Dermis blood vessel endothelial cell (primary cell): ENCODE measurements at places on chromosomes 7 and 10. TPM values are rescaled to one million over a fixed set of nuclear protein-coding genes. Genes with fewer than 3 reads are reported as not detected.
A peak's percentile ranks its signal among the peaks of the same experiment; 100 is the strongest.

AHR gene
- 142 and 189 TPM in 2 replicates for total RNA-seq

TES gene
- 106 and 116 TPM in 2 replicates for total RNA-seq

ERVW-1 gene
- not detected in 2 replicates for total RNA-seq

LOXL4 gene
- total RNA-seq = 0.68 and 0.88 TPM in 2 replicates

DNA sequence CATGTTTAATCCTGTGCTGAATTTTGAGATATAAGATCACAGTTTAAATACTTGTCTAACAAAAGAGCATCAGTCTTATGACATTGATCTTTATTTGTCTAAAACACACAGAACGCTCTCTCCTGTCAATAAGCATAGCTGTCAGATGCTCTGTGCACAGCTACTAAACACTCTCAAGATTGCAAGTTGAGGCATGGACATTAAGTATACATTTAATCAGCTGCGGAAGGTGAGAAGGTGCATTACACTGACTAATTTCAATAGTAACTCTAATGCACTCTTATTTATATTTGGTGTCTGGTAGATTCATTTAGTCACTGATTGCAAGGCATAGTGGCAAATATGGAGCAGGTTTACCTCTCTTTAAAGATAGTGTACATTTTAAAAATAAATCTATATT is 580.3 kb upstream of the NRP1 start:
- no peak for DNase-seq

DNA sequence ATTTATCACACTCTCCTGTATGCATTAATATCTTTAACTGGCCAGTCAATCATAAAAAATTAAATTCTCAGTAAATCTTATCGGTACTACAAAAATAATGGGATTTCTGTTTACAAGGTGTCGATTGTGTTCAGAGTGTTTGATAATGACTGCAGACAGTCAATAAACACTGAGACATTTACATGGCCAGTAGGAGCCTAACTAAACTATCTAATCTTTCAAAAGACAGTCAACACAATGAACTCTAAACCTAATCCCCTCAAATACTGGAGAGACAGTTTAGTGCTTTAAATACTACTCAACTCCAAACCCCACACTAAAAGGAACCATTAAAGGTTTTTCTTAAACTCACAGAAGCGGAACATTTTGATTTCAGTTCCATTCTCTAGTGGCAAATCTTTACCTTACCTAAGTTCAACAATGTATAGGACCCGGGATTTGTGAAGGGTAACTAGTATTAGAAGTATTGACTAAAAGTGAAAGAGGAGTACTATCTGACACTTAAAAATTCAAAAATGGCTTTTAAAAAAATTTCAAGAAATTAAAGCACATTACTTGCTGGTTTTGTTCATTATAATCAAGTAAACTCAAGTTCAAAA is 37.3 kb upstream of the EXOC6 start:
- no peak for DNase-seq

GRCh38 chr7:6708304-6708703 is 1.6 kb upstream of the ZNF12 start:
- DNase-seq = no peak

DNA sequence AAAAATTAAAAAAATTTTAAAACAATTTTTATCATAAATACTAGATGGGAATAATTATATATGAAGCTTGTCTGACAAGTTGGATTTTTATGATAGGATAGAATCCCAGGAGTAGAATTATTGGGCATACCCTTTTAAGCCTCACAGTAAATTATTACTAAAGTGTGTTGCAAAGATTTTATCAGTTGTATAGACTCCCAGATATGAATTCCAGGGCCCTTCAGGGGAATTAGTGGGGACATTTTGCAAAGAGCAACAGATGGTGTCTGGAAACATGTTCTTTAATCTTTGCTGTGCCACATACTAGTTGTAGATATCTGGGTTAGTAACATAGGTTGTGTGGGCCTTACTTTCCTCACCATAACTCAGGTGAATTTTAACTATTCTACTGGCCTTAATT is 28.7 kb downstream of the ZEB1 start:
- no peak for DNase-seq

DNA sequence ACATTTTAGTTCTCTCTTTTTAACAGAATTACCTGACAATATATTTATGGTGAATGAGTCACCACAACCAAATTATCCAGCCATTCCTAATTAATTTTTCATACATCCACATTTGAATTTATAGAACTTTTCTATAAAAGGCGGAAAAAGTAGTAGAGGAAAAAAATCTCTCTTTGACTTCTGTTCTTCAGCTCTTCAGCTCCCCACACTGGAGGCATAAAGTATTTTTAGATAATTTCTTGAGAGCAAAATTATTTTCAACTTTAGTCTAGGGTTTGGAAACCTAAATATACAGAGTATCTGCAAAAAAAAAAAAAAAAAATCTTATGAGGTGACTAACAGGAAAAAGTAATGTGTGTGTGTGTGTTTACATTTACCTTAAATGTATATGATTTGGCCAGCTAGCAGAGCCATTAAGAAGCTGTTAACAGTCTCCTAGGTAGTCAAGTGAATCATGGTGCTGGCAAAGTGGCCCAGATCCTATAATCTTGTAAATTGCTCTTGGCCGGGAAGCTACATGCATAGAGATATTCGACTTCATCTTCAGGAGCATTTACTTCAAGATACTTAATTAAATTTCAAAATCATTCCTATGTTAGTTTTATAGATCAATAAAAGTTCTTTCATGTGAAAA is 383.1 kb upstream of the STEAP1 start:
- no peak for DNase-seq

DNA sequence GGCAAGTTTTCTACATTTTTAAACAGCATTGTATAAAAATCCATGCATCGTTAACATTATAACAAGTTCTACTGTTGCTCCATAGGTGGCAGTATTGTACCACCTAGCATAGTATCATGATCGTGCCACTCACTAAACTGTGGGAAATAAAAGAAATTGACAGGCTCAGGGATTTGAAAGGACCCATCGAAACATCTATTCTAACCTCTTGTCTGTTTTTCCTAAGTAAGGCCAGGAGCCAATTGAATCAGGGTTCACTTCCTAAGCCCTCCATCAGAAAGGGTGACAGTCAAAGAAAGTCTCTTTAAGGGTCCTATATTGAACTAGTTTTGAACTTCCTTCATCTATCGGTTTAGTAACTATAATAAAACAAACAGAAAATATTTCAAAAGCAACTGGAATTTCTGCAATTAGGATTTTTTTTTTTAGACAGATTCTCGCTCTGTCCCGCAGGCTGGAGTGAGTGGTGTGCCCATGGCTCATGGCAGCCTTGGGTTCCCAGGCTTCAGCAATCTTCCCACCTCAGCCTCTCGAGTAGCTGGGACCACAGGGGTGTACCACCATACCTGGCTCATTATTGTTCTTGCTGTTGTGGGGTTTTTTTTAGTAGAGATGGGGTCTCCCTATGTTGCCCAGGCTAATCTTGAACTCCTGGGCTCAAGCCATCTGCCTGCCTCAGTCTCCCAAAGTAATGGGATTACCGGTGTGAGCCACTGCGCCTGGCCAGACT is 9.4 kb downstream of the HACD1 start:
- DNase-seq = peak; percentile 80

GRCh38 chr10:44478876-44479705 is 94.2 kb upstream of the CXCL12 start:
- no peak for DNase-seq

GRCh38 chr7:27112955-27113949 is 10.8 kb upstream of the HOXA2 start:
- DNase-seq = peak; percentile 94

- no peak for DNase-seq
These were observed 269.9 kb upstream of the MKLN1 start for GRCh38 chr7:131057794-131058070.

DNA sequence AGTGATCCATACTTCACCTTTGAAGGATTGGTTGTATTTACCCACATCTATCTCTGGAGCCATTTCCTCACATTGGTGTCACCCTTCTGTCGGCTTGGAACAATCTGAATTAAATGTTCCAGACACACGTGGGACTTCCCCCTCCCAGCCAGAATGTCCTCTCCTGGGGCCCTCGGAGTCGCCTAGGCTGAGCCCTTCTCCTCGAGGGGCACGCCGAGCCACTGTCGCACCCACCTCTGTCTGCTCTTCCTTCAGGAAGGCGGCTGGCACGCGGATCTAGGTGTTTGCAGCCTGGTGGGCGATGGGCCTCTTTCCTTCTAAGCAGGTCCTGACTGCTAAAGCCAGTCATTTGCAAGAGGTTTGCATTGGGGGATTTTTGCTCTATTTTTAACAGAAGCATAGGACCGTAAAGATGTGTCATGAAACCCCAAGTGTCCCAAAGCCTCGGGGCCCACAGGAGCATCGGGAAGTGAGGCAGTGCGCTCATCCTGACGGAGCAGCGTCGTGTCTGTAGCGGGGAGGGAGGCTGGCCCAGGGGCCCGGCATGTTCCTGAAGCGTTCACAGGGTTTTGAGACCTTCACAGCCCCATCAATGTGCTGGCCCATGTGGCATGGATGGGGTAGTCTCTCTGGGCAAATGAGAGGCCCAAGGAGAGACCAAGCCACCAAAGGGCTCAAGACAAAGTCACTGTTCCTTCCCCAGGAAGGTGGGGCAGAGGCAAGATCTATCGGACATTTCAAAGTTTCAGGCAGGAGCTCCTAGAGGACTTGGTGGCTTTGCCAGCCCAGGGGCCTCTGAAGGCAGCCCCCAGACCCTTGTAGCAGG is 86.7 kb downstream of the RGS10 start:
- DNase-seq = no peak

- peak; percentile 67 for DNase-seq
These were observed 561.2 kb upstream of the PHF14 start for GRCh38 chr7:10412422-10413019.

DNA sequence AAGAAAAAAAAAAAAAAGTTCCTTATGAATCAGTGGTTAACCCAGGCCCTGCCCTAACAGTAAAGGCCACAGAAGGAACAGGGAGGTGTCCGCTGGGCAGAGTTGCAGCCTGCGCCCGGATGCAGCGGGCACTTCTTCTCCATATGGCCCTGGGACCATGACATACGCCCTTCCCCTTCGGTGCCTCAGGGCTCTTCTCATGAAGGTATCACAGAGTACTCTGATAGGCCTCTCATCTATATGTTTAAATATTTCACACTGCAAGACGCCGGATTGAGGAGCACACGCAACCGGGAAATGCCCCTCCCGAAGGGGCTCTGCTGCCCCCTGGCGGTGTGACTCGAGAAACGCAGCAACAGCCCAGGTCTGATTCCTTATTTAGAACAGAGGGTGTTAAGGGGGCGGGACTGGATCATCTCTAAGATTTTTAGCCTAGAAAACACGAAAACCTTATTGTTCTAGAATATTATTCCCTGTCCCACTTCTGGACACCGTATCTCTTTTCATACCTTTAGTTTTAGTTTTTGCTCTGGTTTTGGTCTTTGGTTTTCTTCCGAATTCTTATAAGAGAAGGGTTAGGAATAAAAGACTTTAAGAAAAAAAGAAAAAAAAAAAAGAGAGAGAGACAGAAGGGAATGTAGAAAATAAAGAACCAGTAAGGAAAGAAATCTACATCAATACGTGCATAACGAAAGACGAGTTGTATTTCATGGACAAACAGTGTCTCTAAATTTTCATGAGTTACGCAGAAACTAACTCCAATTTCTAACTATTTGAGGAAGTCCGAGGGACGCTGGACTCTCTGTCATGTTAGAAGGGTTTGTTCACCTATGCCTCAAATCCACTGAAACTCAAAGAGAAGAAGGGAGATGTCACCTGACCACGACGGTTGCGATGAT is 12.0 kb downstream of the DAGLB start:
- DNase-seq = peak; percentile 89

DNA sequence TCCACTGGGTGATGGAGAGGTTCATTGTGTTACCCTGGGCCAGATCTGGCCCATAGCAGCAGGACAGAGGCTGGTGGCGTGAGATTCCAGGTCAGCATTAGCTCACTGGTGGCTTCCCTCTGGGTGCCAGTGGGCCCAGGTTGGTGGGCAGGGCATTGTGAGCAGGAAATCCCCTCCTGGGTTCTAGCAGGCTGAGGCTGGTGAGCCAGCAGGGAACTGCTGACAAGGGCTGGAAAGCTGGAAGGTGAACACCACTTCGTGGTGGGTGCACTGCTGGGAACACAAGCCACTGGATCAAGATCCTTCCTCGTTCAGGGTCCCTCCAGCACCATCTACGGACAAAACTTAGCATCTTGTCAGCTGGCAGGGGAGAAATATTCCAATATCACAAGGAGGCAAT is 259.2 kb upstream of the FZD1 start:
- DNase-seq = no peak

DNA sequence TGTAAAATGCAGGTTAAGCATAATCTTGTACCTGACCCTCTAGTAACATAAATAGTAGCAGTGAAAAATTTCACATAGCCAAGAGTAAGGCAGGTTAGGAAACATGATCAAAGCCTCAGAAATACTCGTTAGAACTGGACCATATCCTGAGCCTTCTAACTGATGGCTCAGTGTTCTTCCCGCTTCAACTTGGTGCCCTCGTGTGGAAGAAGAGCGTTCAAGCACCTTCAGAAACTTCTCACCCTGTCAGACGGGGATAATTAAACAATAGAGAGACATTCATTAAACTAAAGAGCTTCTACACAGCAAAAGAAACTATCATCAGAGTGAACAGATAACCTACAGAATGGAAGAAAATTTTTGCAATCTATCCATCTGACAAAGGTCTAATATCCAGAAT is 124.5 kb downstream of the MYOF start:
- DNase-seq = peak; percentile 66

GRCh38 chr10:86110156-86110786 is 256.3 kb downstream of the GRID1 start:
- no peak for DNase-seq

DNA sequence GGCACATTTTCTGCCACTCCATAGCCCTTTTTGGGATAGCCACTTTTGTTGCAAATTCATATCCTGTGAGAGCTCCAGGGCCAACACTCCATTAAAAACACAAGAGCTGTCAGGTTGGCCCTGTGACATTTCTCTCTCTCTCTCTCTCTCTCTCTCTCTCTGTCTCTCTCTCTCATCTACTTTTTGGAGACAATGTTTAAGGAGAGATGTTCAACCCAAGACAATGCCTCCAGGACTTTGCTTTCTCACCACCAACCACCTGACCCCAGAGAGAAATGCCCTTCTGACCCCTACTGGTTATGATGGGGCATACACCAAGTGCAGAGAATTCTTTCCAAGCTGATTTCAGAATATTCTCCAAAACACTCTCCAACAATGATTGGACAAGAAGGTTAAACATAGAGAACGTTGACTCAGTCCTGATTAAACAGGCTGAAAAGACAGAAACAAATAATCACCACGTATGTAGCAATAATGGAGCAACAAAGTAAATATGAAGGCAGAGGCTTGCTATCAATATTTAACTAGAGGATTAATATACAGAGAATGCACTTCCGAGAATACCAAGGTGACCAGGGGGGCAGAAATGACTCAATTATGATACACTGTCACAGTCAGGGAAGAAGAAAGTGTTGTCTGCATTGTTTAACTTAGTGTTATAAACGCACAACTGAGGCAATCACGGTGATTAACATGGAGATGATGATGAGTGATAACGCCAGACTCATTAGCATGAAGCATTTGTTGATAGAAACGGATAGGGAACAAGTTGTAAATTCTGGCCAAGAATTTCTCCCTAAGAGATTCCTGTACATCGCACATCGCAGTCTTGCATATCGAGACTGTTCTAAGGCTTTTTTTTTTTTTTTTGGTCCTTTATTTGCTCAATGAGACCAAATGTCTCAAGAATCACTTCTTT is 178.5 kb downstream of the NRP1 start:
- peak; percentile 64 for DNase-seq
